ENCODE measurements at places on chromosomes 7 and 10.
A peak's percentile ranks its signal among the peaks of the same experiment; 100 is the strongest.

- DNase-seq: no peak
Measured at GRCh38 chr7:101125989-101126650, 784 bp upstream of the SERPINE1 start.

DNA sequence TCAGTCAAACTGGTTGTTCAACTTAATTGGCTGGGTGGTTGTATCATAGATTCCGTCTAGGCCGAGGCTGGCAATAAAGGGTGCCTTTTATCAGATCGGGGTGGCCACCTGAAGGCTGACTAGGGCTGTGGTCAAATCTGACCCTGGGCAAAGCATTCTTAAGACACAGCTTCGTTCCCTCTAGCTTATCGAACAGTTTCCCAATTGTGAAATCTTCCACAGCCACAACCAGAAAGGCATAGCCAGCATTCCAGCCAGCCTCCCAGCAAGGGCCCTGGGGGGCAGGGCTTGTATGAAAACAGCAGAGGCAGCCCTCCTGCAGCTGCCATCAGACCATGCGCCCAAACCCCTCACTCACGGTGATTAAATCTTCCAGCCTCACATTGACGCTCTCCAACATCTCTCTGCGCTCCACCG, 42.5 kb upstream of the TMEM213 start:
- no peak for DNase-seq

DNA sequence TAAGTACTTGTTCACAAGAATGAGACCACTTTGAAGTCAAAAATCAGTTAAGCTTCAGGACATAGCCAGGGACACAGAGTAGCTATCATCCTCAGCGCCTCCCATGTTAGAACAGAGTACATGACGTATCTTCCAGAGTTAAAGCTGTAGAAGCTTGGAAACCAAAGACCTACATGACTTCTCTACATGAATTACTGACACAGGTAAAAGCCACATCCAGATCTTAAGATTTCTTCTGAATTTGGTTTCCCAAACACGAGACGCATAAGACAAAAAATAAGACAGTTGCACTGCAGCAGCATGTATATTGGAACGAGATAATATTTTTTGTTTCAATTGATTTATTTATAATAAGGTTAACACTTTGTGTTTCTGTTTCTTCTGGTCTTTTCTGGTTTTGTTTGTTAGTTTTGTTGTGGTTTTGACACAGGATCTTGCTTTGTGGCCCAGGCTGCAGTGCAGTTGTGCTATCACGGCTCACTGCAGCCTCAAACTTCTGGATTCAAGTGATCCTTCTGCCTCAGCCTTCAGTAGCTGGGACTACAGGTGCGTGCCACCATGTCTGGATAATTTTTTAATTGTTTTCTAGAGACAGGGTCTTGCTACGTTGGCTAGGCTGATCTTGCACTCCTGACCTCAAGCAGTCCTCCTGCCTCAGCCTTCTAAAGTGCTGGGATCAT, 10.2 kb upstream of the EPC1 start:
- no peak for DNase-seq

- DNase-seq: no peak
Measured at GRCh38 chr7:113217314-113217713, 99.0 kb upstream of the SMIM30 start.

- no peak for DNase-seq
Measured at GRCh38 chr10:49408519-49409306, 12.8 kb upstream of the DRGX start.

DNA sequence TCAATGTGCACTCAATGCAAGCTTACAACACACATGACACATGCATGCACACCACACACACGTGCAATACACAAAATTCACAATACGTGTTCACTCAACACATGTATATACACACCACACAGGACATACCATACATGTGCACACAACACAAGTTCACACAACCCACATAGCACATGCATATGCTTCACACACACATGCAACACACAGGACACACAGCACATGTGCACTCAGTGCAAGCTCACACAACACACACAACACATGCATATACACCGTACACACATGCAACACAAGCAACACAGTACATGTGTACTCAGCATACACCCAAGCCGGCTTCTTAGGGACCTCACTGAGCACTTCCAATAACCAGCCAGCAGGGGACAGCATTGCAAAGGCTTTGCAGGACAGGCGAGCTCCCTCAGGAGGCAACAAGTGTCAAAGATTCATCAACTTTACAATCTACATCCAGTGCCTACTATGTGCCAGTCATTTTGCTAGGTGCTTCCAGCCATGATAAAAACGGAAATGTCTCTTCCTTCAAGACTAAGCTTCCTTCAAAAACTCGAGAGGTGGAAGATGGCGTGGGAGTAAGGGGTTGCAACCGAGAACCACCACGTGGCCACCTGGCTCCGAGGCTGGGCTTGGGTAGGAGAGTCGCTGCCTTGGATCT, 61.1 kb downstream of the JCAD start:
- DNase-seq: peak; percentile 45

DNA sequence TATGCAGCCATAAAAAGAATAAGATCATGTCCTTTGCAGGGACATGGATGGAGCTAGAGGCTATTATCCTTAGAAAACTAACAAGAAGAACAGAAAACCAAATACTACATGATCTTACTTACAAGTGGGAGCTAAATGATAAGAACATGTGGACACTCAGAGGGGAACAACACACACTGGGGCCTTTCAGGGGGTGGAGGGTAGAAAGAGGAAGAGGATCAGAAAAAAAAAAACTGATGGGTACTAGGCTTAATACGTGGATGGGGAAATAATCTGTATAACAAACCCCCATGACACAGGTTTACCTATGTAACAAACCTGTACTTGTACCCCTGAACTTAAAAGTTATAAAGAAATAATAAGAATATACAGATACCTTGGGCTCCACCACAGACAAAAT, 514.2 kb downstream of the ARL4A start:
- DNase-seq: no peak
